ENCODE measurements at places on chromosomes 4 and X.
A peak's percentile ranks its signal among the peaks of the same experiment; 100 is the strongest.

- DNase-seq: no peak
Measured at GRCh38 chrX:12580548-12580947, 210.7 kb upstream of the PRPS2 start.

- DNase-seq: no peak
Measured at GRCh38 chrX:78333521-78333920, 6.1 kb upstream of the CYSLTR1 start.

DNA sequence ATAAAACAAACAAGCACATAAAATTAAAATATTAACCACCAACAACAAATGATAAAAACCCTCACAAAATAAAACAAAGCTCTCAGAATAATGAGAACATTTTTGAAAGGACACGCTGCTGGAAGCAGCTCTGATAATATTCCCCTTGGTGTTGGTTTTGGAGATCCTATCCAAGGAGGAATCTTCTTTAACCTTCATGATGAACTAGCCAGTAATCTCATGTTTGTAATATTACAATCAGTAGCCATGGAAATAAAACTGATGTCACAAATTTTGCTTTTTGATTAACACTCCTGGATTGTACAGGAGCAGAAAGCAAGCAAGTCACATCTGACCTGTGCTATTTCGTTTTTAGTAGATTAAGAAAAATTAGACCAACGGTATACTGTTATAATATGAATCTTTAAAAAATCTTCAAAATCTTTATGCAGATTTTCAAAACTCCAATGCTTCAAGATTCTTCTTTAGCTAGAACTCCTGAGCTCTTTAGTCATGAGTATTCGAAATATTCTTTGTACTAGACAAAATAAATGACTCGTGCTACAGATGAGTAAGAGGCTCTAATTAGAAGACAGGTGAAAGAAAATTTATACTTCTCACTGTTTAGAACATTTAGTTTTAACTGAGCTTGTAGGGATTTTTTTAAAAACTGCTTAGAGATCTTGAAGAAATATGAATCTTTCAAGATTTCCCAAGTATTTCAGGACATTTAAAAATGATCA is 154.1 kb downstream of the RASL11B start:
- no peak for DNase-seq

DNA sequence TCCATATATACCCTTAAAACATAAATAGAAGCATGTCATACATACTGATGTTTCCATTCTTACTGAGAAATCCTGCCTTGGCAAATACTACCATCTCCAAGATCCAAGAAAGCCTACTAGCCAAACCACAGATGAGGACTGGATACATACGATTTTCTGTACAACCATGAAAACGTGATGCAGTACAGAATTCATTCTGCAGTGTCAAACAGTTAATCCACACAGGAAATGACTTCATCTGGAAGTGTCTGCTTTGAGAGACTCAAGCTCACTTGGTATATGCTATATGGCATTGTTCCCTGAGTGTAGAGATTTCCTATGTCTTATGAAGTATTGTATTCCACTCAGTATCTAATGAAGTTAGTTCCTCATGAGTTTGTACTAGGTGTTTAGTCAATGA is 94.3 kb downstream of the CT47B1 start:
- no peak for DNase-seq

DNA sequence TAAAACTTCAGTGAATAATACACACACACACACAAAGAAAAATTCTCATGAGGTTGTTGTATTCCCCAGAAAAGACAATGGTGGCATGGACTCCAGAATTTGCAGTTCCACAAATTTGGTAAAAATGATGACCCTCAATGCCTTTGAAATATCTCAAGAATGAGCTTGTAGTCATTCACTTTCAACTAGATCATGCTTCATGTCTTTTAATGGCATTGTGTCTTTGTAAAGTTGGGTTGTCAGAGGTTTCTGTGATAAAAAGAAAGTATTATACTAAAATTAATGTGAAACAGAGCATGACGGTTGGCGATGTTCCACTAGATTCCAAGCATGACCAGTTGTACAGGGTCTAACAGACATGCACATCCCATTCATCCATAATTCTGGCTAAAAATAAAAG is 685.0 kb upstream of the FRG1 start:
- no peak for DNase-seq

GRCh38 chrX:54171527-54172250 is 11.4 kb downstream of the FAM120C start:
- no peak for DNase-seq

GRCh38 chr4:139461022-139461628 is 7.2 kb downstream of the RAB33B start:
- no peak for DNase-seq

DNA sequence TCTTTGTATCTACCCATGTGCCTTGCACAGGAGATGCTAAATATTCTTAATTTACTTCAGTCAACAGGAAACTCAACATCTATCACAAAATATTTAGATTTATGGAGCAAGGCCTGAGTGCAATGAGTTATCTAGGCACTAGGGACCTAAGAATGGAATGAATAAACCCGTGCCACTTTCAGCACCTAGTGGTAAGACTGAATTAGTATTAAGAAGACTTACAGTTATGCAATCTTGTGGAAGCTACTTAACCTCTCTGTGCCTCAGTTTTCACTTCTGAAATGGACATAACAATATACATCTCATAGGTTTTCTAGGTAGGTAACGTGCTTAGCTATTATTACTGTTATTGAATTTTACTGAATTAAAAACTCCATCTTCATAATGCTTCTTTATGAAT is 144.6 kb upstream of the MAP3K15 start:
- DNase-seq: no peak

- DNase-seq: no peak
Measured at GRCh38 chr4:73308286-73308685, 49.7 kb upstream of the ANKRD17 start.

DNA sequence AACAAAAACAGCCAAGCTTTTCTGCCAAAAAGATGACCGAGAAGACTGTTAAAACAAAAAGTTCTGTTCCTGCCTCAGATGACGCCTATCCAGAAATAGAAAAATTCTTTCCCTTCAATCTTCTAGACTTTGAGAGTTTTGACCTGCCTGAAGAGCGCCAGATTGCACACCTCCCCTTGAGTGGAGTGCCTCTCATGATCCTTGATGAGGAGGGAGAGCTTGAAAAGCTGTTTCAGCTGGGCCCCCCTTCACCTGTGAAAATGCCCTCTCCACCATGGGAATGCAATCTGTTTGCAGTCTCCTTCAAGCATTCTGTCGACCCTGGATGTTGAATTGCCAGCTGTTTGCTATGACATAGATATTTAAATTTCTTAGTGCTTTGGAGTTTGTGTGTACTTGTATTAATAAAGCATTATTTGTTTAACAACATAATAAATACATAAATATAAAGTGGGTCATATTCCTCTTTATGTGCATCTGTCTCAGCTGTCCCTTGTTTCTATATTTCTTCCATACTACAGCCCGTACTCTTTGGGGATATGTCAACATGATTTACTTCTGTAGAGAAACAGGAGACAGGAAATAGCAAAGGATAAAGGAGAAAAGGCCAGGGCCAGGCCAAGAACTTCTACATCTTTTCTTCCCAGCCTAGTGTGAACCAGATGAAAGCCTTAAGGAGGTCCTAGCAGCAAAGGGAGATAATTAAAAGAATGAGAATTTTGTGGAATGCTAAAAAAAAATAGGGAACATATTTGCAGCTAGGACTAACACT is 667 bp downstream of the PTTG2 start:
- DNase-seq: no peak

DNA sequence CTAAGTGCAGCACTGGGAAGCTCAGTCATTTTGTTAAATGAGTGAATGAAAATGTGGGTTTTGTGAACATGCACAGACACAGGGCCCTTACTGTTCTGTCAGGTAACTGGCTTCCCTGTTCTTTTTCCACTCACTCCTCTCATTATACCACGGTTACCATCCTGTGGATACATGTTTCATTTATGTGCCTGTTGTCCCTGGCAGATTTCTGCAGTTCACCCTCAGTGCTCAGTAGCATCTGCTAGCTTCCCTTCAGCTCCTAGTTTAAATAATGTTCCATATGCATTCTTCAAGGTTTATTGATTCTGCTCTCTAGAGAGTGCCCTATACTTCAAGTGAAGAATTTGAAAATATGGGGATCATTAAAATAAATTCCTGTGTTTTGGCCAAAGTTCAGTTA is 1634.3 kb upstream of the ADGRL3 start:
- no peak for DNase-seq

DNA sequence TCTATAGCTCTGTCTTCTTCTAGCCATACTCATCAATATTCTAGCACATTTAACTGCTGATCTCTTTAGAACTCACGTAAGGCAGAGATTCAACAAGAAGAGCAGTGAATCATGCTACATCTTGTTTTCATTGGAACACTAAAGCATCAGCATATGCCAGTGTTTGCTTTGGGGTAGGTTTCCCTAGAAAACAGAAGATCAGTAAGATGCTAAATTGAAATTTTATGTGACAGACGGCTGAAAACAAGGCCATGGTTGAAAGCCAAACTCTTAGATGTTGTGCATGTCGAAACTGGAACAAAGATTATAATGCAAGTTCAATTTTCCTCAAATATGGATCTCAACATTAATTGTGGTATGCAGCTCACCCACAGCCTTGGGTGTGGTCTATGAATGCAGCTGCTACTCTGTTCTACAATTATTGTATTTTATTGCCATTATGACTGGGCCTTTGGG is 107.6 kb downstream of the PDLIM5 start:
- DNase-seq: no peak

GRCh38 chrX:137033774-137034507 is at the start of gene GPR101:
Gene GPR101, minus strand, starts transcription at chrX:137033995. Its CDS starts 2,321 bp downstream, at chrX:137031674.
- no peak for DNase-seq

DNA sequence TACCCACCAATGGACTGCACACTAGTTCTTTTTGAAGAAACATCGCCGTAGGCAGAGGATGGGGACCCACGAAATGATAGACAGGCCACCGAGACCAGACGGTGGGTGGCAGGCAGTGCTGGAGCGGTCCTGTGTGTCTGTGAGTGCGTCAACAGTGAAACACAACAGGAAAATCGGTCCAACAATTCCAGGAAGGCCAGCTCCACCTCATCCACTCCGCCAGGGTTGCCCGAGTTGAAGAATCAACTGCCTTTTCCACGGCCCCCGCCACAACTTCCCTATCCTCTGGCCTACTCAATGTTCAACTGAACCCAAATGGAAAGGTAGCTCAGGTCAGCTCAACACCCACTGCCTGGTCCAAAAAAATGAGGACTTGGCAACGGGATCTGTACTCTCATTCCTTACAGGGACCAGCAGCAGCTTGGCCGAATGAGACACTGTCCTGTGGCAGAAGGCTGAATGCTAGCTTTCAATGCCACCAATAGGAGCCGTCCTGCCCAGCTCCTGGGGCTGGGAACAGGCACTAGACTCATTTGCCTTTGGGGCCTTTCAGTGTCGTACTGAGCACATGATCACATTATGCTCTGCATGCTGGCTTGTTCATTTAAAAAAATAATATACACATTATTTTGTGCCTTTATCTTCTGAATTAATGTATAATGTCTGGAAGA is 43.5 kb downstream of the MID1 start:
- DNase-seq: no peak

DNA sequence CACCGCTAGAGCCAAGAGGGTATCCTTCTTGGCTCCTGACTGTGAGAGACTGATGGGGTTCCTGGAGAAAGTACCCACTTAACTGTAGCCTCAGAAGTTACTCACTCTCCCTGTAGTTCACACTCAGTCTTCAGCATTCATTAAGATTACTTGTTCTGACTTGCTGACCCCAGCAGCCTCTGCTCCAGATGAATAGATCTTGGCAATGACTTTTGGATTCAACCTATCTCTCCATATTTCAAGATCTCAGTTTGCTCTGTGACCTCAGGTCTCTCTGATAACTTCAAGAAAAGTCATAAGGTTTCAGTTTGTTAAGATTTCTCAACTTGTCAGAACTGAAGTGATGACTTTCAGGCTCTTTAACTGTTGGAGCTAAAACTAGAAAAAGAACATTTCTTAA is 825.6 kb downstream of the PCDH7 start:
- no peak for DNase-seq

- DNase-seq: no peak
Measured at GRCh38 chr4:67871867-67872266, 11.9 kb downstream of the TMPRSS11D start.

GRCh38 chrX:74536152-74536831 is 78.1 kb downstream of the RLIM start:
- peak; percentile 92 for DNase-seq

- DNase-seq: no peak
Measured at GRCh38 chrX:378443-378842, 8.3 kb downstream of the PPP2R3B start.

- DNase-seq: no peak
Measured at GRCh38 chr4:168854350-168854921, 155.6 kb downstream of the CBR4 start.

GRCh38 chr4:105707782-105708180 is 708 bp downstream of the INTS12 start:
- DNase-seq: no peak

DNA sequence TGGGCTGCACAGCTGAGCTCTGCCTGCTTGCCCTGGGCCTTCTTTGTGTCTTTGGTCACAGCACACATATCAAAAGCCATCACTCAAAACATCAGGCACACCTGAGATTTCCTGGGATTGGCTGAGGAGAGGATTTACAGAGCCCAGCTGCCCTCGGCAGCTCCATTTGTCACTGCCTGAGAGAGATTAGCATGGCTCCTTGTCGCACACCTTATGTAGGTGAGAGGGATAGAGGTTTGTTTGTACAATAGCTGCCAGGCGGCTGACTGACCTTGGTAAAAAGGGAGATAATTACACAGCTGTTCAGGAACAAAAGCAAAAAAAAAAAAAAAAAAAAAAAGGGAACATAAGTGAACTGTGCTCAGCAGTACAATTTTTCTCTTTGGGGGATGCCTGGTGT is 63.2 kb downstream of the MGST2 start:
- no peak for DNase-seq

DNA sequence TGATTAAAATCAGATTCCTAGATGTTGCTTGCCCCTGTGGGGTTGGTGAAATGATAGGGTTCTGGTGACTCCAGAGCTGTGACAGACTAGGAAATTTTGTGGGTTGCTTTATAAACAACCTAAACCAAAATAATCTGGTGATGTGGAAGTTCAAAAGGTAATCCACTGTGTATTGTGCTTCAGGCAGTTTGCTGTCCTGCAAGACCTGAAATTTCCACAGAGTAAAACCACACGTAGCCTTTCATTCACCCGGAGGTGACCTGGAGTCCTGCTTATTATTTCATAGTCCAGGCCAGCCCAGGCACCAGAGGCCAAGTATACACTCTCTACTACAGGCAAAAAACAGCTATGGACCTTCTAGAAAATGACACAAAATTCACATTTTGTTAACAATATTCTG is 114.6 kb upstream of the CBR4 start:
- no peak for DNase-seq

DNA sequence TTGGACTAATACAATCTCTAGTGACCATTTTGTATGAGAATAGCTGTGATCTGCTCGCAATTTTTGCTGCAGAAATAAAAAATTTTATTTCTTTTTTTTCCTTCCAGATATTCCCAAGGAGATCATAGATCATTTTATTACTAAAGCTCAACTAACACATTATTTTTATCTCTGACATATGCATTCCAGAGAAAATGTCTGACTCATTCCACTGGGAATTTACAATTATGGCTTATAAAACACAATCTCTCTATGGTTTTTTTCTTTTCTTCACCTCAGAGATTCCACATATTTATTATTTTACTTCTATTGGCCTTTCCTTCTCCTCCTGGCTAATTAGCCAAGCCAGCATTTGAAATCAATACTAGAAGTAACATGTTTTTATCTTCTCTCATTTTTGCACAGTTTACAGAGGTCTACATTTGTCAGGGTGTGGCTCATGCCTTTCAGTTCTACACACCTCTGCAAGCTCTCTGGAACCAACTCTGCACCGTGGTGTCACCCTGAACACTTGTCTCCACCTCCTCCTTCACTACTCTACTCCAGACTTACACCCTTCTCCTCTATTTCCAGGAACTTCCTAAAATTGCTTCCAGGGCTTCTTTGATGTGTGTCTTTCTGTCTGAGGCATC is 59.8 kb upstream of the GPM6A start:
- no peak for DNase-seq

Measured in cardiac septum (tissue), 1 donor.